ENCODE measurements at places on chromosomes 2 and 18.

DNA sequence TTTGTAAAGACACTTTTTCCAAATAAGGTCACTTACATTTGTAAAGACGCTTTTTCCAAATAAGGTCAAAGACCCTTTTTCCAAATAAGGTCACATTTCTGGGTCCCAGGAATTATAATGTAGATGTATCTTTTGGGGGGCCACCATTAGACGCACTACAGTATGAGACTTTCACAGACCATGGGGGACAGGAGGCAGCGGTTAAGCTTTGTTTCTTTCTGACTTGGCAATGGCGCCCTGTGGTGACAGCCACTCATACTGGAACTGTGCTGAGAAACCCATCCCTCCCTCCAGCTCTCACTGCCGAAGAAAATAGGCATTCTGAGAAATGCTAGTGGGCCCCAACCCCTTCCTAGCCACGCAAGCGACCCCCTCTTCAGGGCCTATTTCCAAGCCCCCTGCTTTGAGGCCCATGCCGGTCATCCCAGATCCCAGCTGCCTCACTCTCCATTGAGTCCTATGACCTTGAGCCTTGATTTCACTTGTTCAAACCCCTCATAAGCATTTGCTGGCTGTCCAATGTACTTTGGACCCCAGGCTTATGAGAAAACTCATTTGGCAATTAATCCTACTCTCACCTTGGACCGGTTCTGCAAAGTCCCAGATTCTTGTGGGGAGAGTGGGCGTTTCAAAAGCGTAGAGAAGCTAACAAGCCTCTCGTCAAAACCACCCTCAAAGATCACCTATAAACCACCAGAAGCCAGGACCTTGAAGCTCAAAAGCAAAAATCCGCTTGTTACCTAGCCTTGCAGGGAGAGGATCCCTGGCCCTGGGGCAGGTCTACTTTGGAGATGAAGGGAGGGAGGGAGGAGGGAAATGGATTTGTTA lies 11.3 kb upstream of the SPATA3 start:
- DNase-seq = no peak

GRCh38 chr2:211730215-211730614 lies 808.4 kb downstream of the ERBB4 start:
- no peak for DNase-seq

GRCh38 chr2:128362889-128363228 lies 44.2 kb upstream of the HS6ST1 start:
- no peak for DNase-seq

DNA sequence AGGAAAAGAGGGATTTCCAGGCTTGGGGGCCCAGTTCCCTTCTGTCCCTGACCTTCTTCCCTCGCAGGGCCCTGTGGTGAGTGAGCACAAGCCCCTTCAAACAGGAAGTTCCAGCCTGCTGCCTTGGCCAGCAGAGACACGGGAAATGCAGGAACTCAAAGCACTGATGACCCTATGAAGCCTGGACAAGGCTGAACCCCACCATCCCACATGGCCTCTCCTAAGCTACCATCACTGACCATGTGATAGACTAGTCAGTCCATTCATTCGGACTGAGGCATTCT lies 196.4 kb downstream of the TNS1 start:
- DNase-seq = no peak

DNA sequence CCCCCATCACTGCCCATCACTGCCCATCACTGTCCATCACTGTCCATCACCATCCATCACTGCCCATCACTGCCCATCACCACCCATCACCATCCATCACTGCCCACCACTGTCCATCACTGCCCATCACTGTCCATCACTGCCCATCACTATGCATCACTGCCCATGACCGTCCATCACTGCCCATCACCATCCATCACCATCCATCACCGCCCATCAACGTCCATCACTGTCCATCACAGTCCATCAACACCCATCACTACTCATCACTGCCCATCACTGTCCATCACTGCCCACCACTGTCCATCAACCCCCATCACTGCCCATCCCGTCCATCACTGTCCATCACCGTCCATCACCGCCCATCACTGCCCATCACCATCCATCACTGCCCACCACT lies 57.8 kb upstream of the OTOS start:
- DNase-seq = no peak

DNA sequence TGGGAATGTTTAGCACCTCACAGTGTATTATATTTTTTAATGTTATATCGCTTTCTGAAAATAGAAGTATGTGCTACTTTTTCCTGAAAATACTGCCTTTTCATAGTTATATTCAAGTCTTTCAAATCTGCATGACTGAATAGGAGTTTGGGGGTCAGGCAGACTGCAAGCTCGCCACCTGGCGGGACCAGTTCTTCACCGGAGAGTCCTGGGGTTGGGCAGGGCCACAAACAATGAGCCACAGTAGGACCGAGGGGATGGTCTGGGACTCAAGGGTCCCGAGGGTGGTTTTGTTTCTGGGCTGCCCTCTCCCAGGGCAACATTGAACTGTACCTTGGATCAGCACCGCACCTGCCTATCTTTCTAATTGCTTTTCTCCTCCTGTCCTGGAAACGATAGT lies 70.6 kb downstream of the VWA3B start:
- no peak for DNase-seq

DNA sequence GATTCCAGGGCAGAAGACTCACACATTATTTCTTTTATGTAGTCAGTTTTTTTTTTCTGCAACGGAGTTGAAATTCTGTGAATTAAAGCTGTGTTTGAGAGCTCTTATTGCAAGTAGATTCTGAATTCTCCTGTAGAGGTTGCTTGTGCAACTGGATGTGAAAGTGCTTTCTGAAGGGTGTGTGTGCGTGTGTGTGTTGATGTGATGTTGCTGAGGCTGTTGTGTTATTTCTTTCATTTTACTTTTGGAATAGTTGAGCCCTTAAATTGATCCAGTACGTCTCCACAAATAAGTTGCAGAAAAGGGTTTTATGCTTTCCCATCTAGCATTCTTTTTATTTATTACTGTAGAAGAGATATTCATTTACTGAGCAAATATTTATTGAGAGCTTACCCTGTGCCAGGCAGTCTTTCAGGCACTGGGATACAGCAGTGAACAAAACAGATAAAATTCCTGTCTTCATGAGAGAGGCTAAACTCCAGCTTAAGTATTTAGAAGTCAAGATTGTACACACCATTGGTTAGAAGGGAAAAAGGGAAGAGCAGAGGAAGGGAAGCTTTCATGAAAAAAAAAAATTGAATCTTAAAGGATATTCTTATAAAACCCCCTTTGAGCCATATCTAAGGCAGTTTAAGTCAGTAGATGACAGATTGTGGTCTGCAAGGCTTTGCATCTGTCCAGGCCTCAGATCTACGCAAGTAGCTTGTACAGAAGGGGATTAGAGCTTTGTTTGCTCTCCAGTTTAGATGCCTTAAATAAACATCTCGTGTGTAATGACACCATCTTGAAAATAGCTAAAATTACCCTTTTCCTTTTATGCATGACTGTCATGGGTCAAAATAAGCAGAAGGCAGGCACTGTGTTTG lies 58.2 kb downstream of the MYO1B start:
- DNase-seq = no peak

DNA sequence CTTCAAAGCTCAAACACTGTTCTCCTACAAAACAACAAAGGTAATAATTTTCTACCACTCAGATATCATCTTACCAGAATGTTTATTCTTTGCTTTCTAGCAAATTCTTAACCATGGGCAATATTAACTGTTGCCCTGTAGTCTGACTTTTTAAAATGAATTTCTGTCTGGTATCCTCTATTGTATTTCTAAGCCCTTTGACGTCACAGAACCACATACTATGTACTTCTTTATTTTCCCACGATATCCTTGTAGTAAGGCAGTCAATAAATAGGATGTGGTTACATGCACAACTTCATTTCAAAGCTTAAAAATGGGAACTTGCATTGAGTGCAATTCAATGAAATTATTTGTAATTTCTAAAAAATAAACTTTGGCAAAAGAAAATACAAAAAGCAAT lies 58.7 kb downstream of the THADA start:
- no peak for DNase-seq

DNA sequence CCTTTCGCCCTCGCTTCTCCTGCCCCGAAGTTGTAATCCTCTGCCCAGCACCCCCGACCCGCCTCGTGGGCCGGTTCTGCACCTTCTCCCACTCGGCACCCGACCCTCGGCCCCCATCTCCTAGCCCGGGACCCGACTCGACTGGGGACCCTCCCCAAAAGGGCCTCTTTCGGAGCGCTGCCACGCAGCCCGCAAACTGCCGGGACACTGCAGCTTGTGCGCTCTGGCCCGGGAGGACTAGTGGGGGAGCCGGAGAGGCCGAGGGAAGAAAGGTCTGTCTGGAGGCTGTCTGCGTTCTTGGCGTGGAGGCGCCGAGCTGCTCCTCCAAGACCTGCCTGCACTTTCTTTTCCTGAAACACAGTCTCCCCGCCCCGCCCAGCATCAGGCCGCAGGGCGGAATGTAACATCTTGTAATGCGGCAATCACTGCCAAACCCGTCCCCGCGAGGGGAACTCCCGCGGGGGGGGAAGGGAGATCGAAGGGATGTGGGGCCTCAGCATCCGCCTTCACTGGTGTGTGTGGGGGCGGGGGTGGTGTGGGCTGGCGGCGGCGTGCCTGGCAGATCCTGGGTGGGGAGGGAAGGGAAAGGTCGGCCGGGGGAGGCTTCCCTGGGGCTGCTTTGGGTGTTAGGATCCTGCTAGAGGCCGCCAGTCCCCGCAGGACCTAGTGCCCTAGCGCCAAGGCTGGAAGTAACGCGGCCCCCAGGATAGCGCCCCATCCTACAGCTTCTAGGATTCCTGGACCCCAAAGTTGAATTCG lies 7.4 kb downstream of the DLX2 start:
- DNase-seq = peak; percentile 88

DNA sequence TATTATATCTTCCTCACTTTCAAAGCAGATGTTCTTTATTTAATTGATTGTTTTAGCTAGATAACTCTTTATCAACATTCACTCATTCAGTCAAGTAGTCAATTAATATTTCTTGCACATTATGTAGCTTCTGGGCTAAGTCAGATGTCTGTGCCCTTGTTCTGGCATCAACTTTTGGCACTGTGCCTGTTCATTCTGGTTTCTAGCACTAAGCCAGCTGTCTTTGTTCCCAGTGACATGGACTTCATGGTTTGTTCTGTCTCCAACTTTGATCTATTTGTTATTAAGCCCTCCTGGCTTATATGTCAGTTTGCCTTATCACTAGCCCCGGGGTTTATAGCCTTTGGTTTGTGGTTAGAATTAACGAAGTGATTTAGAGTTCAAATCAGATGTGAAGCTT lies 247.9 kb upstream of the SYT4 start:
- DNase-seq = no peak

All from CD8-positive, alpha-beta memory T cell (primary cell).